NCI-H2081 treated with DMSO at 0.1 percent for 48 hours (cell line): ENCODE measurements at places on chromosomes 3 and 15.

- no peak for DNase-seq
These were observed 101.7 kb downstream of the IGSF11 start for GRCh38 chr3:118932822-118933558.

- no peak for DNase-seq
These were observed 239.2 kb downstream of the PDZRN3 start for GRCh38 chr3:73385568-73385967.

- no peak for DNase-seq
These were observed 130.5 kb upstream of the THRB start for GRCh38 chr3:24624938-24625681.

- DNase-seq = no peak
These were observed 607 bp downstream of the LCTL start for GRCh38 chr15:66565141-66565641.

GRCh38 chr3:11452885-11453847 is 181.0 kb downstream of the ATG7 start:
- DNase-seq = no peak

GRCh38 chr3:160106905-160107861 is 118.0 kb upstream of the C3orf80 start:
- DNase-seq = no peak

- DNase-seq = no peak
These were observed 89.2 kb downstream of the ECT2 start for GRCh38 chr3:172839679-172840078.

DNA sequence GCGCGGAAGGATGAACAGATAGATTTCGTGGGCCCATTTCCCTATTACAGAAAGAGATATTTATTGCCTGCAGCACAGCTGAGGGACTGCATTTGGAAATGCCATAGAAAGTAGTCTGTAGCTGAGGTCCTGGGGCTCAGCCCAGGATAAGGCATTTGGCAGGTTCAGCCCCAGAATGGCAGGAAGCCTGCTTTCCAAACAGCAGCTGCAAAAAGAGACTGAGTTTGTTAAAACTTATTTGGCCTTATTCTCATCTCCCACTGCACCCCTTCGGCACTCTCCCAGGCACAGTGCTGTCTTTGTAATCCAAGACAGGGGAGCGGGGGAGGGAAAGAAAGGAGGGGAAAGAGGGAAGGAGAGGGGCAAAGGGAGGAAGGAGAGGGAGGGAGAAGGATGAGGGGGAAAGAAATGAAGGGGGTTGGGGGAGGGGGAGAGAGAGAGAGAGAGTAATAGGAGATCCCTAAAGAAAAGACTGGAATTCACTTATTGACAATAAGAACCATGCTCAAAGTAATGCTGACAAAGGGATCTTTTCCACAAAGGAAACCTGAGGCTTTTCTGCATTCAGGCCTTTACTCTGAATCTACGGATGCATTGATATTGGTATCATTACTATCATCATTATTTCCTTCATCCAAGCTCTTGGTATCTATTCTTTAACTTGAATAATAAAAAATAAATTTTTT is 94.0 kb upstream of the LRRN1 start:
- DNase-seq = no peak

GRCh38 chr3:105195260-105195659 is 171.4 kb upstream of the ALCAM start:
- no peak for DNase-seq

GRCh38 chr3:134809427-134810051 is 14.5 kb downstream of the EPHB1 start:
- no peak for DNase-seq

GRCh38 chr3:15653321-15653720 is 51.8 kb downstream of the BTD start:
- no peak for DNase-seq

GRCh38 chr15:93943586-93943985 is 287.8 kb upstream of the MCTP2 start:
- DNase-seq = no peak

GRCh38 chr3:52225452-52226228 is at the start of gene TLR9:
TSS of gene TLR9 (minus strand) at chr3:52225645. CDS start at chr3:52225529, 116 bp downstream.
- DNase-seq = no peak

DNA sequence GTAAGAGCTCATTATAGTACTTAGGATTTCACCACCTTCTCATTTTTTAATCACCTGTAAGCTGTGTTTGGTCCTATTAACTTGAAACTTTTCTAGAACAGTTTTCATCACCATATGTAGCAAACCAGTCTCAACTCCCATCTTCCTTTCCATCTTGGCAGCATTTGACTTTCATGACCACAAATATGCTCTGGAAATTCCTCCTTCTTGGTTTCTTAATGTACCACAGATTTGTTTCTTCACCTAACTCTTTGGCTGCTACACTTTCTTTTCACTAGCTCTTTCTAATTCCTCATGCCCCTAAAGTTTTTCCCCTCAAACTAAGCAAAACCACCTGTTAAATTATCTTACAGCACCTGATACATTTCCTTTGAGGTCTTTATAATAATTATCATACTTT is 13.2 kb upstream of the NMB start:
- no peak for DNase-seq

DNA sequence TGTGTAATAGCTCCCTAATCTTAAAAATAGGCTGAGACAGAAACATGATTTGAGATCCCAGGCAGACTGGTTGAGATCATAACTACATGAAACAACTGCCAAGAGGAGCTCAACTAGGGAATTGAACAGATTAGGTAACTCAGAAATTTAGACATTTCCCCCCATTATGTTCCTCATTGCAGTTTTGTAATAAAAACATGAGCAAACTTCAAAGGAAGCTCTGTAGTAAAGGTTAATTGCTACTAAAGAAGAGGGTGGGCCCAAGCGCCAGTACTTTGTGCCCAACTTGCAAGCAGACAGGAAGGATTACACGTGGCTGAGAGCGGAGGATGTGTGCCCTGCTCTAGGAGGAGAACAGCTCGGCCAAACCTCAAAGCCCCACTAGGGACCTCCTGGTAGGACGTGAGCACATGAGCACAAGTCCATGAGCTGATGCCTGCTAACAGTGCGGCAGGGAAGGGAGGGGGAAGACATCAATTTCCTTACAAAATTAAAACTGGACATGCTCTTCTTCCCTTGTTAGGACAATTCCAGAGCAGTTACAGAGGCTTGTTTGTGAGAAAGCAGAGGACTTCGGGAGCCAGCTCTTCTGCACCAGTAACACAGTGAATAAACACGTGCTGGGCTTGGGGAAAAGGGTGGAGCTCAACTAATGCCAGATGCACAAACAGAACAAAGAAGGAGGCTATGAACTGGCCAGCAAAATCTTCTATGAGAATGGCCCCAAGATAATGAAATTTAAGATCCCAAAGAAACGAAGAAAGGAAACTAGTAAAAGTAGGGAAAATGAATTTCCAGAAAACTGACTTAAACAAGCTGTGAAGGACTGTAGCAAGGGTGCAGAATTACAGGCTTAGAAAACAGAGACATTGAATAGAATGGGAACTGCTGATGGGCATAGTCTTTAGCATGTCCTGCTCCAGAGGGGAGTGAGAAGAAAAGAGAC is 275.5 kb downstream of the MECOM start:
- no peak for DNase-seq

DNA sequence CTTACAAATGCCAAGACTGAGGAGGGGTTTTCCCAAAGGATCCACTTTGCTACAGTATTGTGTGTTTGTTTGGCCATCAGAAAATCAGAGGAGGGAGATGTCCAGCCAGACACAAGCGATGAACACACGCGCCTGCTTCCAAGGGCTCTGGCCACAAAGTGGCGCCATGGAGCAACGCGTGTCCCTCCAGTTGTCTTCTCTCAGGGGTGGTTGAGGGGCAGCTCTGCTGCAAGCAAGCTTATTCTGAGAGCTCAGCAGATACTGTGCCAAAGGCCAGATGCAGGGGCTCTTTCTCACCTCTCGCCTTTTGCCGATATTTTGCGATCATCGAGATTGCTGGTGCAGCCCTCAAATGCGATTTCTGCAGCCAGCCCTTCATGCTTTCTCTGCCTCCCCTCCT is 88.9 kb upstream of the OSBPL11 start:
- DNase-seq = no peak

DNA sequence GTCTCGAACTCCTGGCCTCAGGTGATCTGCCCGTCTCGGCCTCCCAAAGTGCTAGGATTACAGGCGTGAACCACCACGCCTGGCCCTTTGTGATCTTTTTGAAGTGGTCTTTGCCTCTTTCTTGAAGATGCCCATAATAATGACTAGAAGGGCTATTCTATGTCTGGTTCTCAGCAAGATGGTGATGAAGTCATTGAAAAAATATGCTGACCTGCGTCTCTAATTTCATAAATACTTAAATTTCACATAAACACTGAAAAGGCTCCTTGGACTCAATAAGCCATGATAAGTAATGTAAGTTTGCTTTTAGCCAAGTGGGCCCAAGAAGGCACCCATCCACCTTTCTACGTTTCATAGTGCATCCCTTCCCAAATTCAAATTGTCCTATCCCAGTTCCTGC is 775 bp upstream of the MAPK6 start:
- no peak for DNase-seq

DNA sequence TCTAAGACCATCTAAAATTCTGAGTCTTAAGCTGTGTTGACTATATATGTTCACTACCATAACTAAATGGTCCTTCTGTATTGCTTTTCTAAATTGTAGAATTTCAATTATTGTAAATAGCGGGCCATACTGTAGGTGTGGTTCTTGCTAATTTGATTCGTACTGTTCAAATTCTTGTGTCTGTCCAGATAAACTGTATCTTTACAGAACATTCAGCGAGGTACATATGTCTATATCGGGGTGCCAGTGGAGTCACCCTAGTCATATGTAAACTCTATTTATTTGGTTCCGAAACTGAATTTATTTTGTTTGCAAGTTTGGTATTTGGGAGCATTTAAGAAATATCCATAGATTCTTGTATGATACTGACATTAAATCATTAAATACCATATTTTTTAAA is 69.0 kb downstream of the IGF1R start:
- DNase-seq = no peak

GRCh38 chr15:52382647-52383046 is 87.0 kb upstream of the MYO5C start:
- DNase-seq = no peak

- DNase-seq = no peak
These were observed 114.1 kb upstream of the GALNT15 start for GRCh38 chr3:16060358-16060852.

DNA sequence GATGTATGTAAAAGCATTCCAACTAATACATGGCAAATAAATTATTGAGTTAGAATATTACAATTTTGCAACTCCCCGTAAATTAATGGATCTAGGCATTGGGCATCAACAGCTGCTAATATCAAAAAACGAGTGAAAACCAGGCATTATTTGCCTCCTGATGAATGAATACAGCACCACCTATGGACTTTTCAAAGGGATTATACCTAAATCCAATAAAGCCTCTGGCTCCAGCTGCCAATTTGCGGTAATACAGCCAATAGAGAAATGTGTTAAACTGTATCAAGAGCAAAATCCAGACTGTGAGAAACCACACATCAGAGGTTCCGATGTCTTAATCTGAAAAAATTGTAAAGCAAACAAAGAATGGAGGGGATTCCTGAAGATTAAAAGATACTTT is 16.3 kb upstream of the A4GNT start:
- no peak for DNase-seq

- DNase-seq = no peak
These were observed 76.6 kb upstream of the PTX3 start for GRCh38 chr3:157360044-157360443.

- no peak for DNase-seq
These were observed 38.3 kb upstream of the TRA2B start for GRCh38 chr3:185976100-185976499.

GRCh38 chr3:37985637-37986320 is 4.8 kb upstream of the VILL start:
- no peak for DNase-seq

DNA sequence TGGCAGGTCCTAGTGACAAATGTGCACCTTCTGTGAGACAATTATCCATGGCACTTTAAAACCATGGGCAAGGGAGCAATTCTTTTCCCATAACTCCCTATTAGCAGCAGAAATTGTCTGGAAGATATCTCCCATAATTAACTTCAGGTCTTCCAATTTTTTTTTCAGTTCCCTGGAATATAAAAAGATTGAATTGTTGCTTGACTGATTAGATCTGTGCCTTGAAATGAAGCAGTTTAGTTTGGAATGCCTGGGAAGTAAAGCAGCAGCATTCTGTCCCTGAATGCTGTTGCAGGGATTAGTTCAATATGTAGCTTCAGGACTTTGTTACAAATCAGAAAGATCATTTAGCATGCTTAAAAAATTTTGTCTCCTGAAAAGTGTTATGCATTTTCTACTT is 137.0 kb upstream of the GOLGA6L4 start:
- DNase-seq = no peak

GRCh38 chr3:101936419-101937356 is 87.4 kb downstream of the NFKBIZ start:
- DNase-seq = no peak

DNA sequence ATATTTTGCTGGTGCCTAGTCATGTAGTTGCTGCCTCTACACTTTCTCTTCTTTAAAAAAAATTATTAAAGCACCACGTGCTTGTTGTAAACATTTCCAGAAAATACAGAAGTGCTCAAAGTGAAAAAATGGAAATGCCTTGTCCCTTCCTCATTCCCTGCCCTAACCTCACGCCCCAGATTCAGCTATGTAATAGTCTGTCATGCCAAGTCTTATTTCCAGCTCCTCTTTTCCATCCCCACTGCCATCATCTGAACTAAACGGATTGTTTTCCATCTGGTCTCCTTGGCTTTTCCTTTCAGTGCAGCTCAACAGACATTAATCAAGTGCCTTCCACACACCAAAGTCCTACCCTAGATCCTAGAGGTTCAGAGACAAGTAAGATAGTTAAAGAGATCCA is 15.5 kb downstream of the ZNF774 start:
- DNase-seq = no peak

GRCh38 chr3:45244356-45244755 is 18.3 kb upstream of the TMEM158 start:
- no peak for DNase-seq

- no peak for DNase-seq
These were observed 17.8 kb downstream of the ZBTB38 start for GRCh38 chr3:141386126-141386488.

DNA sequence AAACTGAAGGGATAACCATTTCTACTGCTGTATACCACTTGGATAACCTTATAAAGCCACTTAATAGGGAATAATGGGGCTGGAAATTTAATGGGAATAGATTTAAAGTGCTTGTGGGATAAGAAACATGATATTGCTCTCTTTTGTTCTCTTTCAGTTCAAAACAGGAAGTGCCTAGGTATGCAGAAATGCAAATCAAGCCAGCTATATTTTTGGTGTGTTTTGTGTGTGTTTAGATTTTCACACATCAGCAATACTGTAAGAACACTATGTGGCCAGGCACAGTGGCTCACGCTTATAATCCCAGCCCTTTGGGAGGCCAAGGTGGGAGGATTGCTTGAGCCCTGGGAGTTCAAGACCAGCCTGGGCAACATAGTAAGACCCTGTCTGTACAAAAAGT is 442.3 kb upstream of the TPRG1 start:
- no peak for DNase-seq

GRCh38 chr15:40845036-40845435 is 1.2 kb downstream of the SPINT1 start:
- no peak for DNase-seq

GRCh38 chr15:100457201-100457600 is 71.5 kb downstream of the CERS3 start:
- no peak for DNase-seq
